Occipital lobe (tissue), 3 donors: ENCODE measurements at places on chromosomes 2 and 18. TPM values are rescaled to one million over a fixed set of nuclear protein-coding genes. Genes with fewer than 3 reads are reported as not detected.

GRCh38 chr2:215431778-215432758 is 3.8 kb downstream of the FN1 start:
- no peak for DNase-seq

DNA sequence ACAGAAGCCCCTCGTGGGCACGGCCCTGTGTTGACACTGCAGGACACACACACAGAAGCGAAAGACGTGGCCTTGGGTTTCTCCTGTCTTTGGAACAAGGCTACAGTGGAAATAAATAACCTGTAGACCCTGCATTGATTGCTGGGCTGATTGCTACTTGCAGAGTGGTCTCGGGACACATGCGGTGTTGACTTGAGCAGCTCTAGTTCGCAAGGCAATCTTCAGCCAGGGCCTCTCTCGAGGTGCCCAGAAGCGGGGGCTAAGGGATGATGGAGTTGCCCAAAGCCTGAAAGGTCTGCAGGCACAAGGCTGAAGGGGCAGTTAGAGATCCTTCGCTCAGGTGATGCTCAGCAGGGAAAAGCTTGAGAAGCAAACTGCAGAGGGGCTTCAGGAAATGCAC is 180.3 kb downstream of the SEPTIN10 start:
- DNase-seq, result no peak

GRCh38 chr2:221346411-221346810 is 225.7 kb downstream of the EPHA4 start:
- no peak for DNase-seq

DNA sequence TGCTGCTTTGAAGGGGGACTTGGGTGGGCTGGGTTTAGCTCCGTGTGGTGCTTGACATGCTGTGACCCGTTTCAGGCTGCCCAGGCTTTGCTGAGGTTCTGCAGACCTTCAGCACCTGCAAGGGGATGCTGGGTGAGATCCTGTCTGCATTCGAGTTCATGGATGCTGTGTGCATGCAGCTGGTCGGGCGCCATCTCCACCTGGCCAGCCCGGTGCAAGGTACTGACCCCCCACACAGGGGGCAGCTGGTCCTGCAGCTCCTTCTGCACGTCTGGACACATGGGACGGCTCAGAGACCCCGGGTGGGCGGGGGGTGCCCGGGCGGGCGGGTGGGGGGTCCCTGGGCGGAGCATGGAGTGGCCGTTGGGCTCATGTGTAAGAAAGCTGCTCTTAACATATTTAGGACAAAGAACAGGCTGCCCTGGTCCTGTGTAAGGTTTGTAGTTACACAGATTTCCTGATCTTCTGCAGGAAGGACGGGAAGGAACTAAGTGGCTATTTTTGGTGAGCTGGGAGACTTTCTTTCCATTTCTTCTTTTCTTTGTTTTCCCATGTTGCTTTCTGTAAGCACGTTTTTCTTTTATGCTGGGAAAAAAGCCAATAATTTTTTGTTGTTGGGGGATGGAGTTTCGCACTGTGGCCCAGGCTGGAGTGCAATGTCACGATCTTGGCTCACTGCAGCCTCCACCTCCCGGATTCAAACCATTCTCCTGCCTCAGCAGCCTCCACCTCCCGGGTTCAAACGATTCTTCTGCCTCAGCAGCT is 15.8 kb downstream of the D2HGDH start:
- no peak for DNase-seq

- no peak for DNase-seq
These were observed 106.2 kb downstream of the CNTNAP5 start for GRCh38 chr2:124131276-124131675.

Gene EGR4
- total RNA-seq, result not detected

Gene XPO1
- total RNA-seq, result 780 TPM

Gene CPO
- not detected for total RNA-seq

Gene MAP2
- total RNA-seq, result 681 TPM

Gene GALR1
- 0.16 TPM for total RNA-seq

Gene ICA1L
- 126 TPM for total RNA-seq

Gene ACTG2
- total RNA-seq, result 0.62 TPM
